ENCODE measurements at places on chromosomes 2 and 18.

GRCh38 chr18:72762515-72763122 lies 105.2 kb downstream of the NETO1 start:
- DNase-seq, result peak; percentile 42

- DNase-seq, result no peak
These were observed 12.1 kb downstream of the GALNT14 start for GRCh38 chr2:31125918-31126695.

- DNase-seq, result peak; percentile 54
These were observed 83.9 kb downstream of the ARHGEF4 start for GRCh38 chr2:130920415-130921163.

- no peak for DNase-seq
These were observed 1.7 kb upstream of the FZD5 start for GRCh38 chr2:207771421-207771820.

- DNase-seq, result no peak
These were observed 39.5 kb downstream of the CYTIP start for GRCh38 chr2:157404363-157404762.

- DNase-seq, result no peak
These were observed 57.3 kb upstream of the CBLN2 start for GRCh38 chr18:72601481-72601880.

- DNase-seq, result no peak
These were observed 96.0 kb downstream of the ACKR3 start for GRCh38 chr2:236665572-236666118.

GRCh38 chr2:105183555-105184323 lies 57.8 kb upstream of the GPR45 start:
- DNase-seq, result no peak

DNA sequence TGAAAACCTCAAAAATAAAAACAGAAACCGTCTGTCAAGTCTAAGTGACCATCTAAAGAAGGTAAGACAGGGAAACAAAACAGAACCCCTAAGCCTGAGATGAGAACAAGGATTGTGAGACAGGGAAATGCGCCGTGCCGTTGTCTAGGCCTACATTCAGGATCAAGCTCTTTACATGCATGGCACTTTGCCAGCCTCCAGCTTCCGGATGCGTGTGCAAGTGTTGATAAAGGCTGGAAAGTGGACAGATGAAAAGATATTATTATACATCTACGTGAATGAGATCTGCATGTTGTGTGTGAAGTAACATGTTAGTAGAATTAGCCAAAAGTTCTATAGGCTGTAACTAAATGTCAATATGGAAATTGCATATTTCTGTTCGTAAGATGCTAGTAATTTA lies 28.6 kb upstream of the TMEM87B start:
- no peak for DNase-seq

GRCh38 chr2:224410946-224411561 lies 9.1 kb upstream of the FAM124B start:
- no peak for DNase-seq

GRCh38 chr2:48339451-48339850 lies 190.5 kb upstream of the STON1 start:
- DNase-seq, result no peak

DNA sequence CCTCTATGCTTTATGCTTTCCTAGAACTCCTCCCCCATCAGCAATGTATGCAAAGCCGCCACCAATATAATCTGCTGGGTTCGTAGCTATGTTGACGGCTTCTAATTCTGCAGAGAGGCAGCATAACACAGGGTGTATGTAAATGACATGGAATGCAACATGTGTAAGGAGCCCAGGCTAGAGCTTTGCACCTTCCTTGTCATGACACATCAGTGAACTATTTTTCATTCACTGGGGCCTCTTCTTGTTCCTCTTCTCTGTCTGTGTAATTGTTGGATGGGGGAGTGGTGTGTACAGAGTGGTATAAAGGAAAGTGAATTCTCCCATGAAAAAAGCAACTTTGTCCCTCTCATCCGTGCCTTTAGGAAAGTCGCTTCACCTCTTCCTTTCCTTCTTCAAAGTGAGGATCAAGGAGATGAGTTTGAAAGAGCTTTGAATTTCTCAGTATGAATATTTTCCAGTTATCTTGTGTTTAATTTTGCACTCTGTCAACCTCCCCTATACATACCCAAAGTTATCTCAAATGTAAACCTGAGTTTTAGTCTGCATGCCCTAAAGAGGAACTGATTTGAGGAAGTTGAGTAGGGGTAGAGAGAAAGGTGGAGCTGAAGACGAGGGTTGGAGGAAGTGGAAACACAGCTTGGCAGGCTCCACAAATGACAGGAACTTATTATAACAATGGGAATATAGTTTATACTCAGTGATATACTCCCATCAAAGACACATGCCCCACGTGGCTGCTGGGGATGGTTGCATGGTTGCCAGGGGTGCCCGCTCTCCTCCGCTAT lies 74.9 kb upstream of the ARL4C start:
- DNase-seq, result no peak

GRCh38 chr2:240959941-240960308 lies 38.5 kb upstream of the SNED1 start:
- DNase-seq, result no peak
